CD8-positive, alpha-beta T cell (primary cell): ENCODE measurements at places on chromosomes 5 and 9.
A peak's percentile ranks its signal among the peaks of the same experiment; 100 is the strongest.

GRCh38 chr5:81626524-81626923 is 124.4 kb downstream of the SSBP2 start:
- no peak for DNase-seq

GRCh38 chr9:91894023-91894422 is 56.0 kb downstream of the ROR2 start:
- DNase-seq: no peak

DNA sequence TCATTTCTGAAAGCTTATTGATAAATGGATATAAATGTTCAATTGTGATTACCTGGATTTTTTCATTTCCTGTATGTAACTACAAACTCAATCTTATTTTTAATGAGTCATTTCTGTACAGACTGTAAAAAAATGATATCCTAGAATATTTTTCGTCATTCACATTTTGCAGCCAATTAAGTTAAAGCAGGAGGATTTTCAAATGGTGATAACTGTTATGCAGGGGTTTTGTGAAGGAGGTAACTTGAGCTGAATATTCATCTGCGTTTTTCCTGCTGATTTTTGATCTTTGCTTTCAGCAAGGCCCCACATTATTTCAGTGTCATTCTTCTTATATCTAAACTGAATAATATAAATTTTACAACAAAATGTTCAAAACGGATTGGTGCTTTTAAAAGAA is 74.1 kb downstream of the SLF1 start:
- DNase-seq: no peak

- no peak for DNase-seq
Observed at GRCh38 chr5:177412603-177413233, 3.4 kb upstream of the F12 start.

- DNase-seq: no peak
Observed at GRCh38 chr5:170791325-170791954, 7.9 kb downstream of the GABRP start.

- DNase-seq: no peak
Observed at GRCh38 chr9:257957-258356, 43.3 kb downstream of the DOCK8 start.

- DNase-seq: no peak
Observed at GRCh38 chr5:176814836-176815438, 4.6 kb downstream of the UNC5A start.

GRCh38 chr5:156685481-156685880 is 164.6 kb upstream of the PPP1R2B start:
- no peak for DNase-seq

- no peak for DNase-seq
Observed at GRCh38 chr5:174251305-174252000, 205.9 kb downstream of the NSG2 start.

DNA sequence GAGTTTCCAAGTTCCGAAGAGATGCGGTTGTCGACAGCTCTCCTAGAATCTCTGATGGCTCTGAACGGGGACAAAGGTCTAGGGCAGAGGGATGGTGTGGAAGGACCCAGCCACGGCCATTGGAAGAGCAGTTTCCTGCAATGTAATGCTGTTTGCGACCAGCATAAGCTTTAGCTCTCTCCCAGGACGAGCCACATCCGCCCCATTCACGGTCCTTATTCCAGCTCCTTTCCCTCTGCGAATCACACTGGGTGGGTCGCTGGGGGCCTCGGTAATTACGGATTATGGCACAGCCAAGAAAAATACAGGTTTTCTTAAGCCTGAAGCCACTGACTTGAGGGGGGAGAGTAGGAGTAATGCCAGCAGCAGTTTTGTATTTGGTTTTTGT is 22.7 kb downstream of the ANXA2R start:
- peak; percentile 57 for DNase-seq

DNA sequence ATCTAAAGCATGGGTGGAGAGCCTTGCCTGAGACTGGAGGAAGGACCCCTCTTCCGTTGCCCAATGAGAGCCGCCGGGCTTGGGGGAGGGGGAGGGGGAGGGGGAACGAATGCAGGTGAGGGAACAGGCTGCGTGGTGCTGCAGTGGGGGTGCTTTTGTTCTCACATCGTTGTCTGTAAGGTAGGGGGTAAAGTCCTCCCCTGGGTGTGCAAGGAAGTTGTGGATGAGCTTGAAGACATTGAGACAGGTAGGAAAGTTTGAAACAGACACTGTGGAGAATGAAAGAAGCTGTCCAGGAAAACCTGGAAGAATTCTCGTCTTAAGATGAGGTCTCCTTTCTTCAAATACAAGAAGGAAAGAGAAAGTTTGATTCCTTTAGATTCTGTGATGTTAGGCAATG is 94.1 kb upstream of the LIFR start:
- no peak for DNase-seq

- DNase-seq: no peak
Observed at GRCh38 chr5:111432883-111433536, 79.3 kb downstream of the STARD4 start.

DNA sequence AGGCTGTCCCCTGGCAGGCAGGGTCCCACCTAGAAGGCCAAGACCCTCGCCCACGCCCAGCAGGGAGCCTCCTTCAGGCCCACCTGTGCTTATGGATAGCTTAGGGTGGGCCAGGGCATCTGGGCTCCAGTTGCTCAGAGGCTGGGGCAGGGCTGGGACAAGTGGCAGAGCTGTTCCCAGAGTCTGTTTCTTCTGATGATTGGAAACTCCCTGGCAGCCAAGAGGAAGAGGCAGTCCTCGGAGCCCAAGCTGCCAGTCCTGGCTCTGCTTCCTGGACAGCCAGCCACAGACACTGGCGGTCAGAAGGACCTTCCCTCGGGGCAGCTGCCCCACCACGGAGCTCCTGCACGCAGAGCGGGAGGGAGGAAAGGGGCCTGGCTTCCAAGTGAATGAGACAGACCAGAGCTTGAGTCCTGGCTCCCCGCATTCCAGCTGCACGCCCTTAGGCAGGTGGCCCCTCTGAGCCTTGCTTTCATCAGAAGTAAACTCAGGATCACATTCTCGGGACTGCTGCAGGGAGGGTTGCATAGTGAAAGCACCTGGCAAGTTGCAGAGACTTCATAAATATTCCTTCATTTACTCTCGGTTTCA is 37.9 kb upstream of the GABRP start:
- DNase-seq: no peak

GRCh38 chr5:52063186-52063585 is 679.9 kb downstream of the ISL1 start:
- DNase-seq: no peak

GRCh38 chr9:22379272-22379671 is 67.4 kb upstream of the DMRTA1 start:
- DNase-seq: no peak

- DNase-seq: no peak
Observed at GRCh38 chr9:119662329-119662728, 293.1 kb upstream of the BRINP1 start.

- DNase-seq: peak; percentile 4
Observed at GRCh38 chr5:160799184-160799583, 52.8 kb downstream of the ATP10B start.

DNA sequence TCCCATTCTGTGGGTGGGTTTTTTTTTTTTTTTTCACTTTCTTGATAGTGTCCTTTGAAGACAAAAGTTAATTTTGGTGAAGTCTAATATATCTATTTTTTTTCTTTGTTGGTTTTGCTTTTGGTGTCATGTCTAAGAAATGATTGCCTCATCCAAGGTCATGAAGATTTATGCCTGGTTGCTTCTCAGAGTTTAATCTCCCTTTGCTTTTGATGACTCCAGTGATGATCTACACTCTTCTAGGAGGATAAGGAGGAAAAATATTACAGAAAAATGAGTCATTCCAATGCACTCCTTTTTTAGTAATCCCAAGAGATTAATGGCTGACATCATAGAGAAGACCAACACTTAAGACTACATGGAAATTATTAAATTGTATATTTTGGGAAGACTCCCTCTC is 79.7 kb upstream of the ICE1 start:
- no peak for DNase-seq
